ENCODE measurements at places on chromosomes 12 and 14. TPM values are rescaled to one million over a fixed set of nuclear protein-coding genes. Genes with fewer than 3 reads are reported as not detected.

The AMHR2 gene
- 2.3 TPM for total RNA-seq

The AQP2 gene
- total RNA-seq = not detected

The HCAR3 gene
- total RNA-seq = 0.33 TPM

The RNASE4 gene
- total RNA-seq = 47.5 TPM

The PUS7L gene
- total RNA-seq = 14.8 TPM

The PRIMA1 gene
- total RNA-seq = 0.33 TPM

The OR6C2 gene
- not detected for total RNA-seq

The ITPR2 gene
- total RNA-seq = 92.9 TPM

The TMBIM6 gene
- 234 TPM for total RNA-seq

The KRT8 gene
- total RNA-seq = 394 TPM

The TMEM30B gene
- total RNA-seq = 14.5 TPM

The MYO1H gene
- not detected for total RNA-seq

The REP15 gene
- total RNA-seq = 2.0 TPM

The TAS2R9 gene
- not detected for total RNA-seq

Measured in body of pancreas (tissue), 4 donors.